ENCODE measurements at places on chromosomes 3 and 15. TPM values are rescaled to one million over a fixed set of nuclear protein-coding genes. Genes with fewer than 3 reads are reported as not detected.

PEX11A gene
- 13.7 TPM for total RNA-seq

GASK1A gene
- 0.92 TPM for total RNA-seq

ACTR8 gene
- total RNA-seq, result 33.7 TPM

POC1A gene
- 1.7 TPM for total RNA-seq

CPLX3 gene
- 2.8 TPM for total RNA-seq

CAMKV gene
- total RNA-seq, result not detected

XYLB gene
- total RNA-seq, result 0.57 TPM

MITF gene
- 71.0 TPM for total RNA-seq

CD86 gene
- total RNA-seq, result 4.2 TPM

RASL12 gene
- total RNA-seq, result 23.3 TPM
